Stomach (tissue), 19 donors: ENCODE measurements at places on chromosomes 12 and 14. TPM values are rescaled to one million over a fixed set of nuclear protein-coding genes. Genes with fewer than 3 reads are reported as not detected.

OR6C2 gene
- not detected for total RNA-seq

CCDC177 gene
- total RNA-seq = 0.18 TPM

HSPA2 gene
- total RNA-seq = 21.9 TPM

OR4Q3 gene
- total RNA-seq = not detected

TAS2R20 gene
- 4.9 TPM for total RNA-seq

DIABLO gene
- 62.2 TPM for total RNA-seq

DNA sequence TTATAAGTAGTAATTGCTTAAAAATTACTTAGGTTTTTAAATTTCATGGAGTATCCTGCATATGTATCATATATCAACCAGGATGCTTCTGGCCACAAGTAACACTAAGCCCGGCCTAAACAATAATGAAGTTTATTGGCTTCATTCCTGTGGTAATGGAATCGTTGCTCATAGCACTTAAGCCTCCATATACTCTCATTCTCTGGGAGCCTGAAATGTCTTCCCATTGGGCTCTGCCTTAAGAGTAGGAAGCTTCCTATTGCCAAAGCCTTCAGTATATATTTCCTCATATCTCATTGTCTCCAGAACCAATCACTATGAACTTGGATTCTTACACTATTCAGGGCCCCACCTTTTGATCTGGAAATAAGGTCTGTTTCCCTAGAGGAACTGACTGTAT is 83.8 kb upstream of the DNM1L start:
- no peak overlapping the region for H3K4me3 ChIP-seq
- no peaks in the 10 kb centered on the region for H3K27me3 ChIP-seq
- no peaks in the 10 kb centered on the region for H3K4me1 ChIP-seq
- H3K27ac ChIP-seq = no peak overlapping the region
- DNase-seq = no peak

GRCh38 chr12:9721394-9722092 is 11.4 kb downstream of the CLECL1 start:
- H3K27me3 ChIP-seq = no peaks in the 10 kb centered on the region
- H3K4me1 ChIP-seq = peaks cover 17% of the 10 kb centered on the region
- H3K27ac ChIP-seq = no peak overlapping the region
- no peaks in the 10 kb centered on the region for H3K36me3 ChIP-seq
- DNase-seq = no peak

GRCh38 chr14:99564926-99565259 is 39.1 kb downstream of the CCDC85C start:
- peak overlapping the region; percentile 79 for H3K27ac ChIP-seq
- no peak for DNase-seq
- H3K4me1 ChIP-seq = peaks cover 89% of the 10 kb centered on the region
- no peak overlapping the region for H3K4me3 ChIP-seq

DNA sequence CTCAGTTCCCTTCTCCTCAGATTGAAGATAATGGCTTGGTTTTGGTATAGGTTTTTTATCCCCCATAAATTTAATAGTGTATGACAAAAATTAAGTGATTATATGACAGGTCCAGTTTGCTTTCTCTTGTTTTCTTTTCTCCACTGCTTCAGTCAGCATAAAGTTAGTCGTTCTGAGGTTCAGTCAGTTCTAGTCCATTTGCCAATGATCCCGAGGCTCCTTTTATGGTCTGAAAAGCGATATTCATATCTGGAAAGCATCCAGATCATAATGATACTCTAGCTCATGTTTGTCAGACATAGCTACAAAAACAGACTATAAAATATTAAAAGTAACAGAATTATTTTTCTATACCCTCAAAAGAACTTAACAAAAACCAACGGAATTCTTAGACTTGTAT is 67.1 kb upstream of the SLC38A4 start:
- H3K4me3 ChIP-seq = no peak overlapping the region
- no peaks in the 10 kb centered on the region for H3K36me3 ChIP-seq
- peak; percentile 20 for DNase-seq

GRCh38 chr12:64627771-64628170 is 17.5 kb downstream of the RASSF3 start:
- no peak overlapping the region for H3K27ac ChIP-seq
- H3K27me3 ChIP-seq = no peaks in the 10 kb centered on the region
- peaks cover 38% of the 10 kb centered on the region for H3K4me1 ChIP-seq
- no peaks in the 10 kb centered on the region for H3K36me3 ChIP-seq

DNA sequence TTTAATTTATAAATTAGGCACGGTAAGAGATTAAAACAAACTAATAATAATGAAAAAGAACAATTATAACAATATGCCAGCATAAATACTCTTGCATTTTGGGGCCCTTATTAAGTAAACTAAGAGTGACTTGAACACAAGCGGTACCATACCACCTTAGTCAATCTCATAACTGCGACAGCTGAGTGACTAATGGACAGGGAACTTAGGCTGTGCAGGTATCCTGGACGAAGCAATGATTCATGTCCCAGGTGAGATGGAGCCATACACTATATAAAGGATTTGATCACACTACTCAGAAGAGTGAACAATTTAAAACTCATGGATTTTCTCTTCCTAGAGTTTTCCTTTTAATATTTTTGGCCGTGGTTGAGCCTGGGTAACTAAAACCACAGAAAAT is 4.3 kb downstream of the KLRC4 start:
- H3K4me1 ChIP-seq = no peaks in the 10 kb centered on the region
- no peak overlapping the region for H3K27ac ChIP-seq
- no peaks in the 10 kb centered on the region for H3K36me3 ChIP-seq
- no peak for DNase-seq
- H3K4me3 ChIP-seq = no peak overlapping the region

DNA sequence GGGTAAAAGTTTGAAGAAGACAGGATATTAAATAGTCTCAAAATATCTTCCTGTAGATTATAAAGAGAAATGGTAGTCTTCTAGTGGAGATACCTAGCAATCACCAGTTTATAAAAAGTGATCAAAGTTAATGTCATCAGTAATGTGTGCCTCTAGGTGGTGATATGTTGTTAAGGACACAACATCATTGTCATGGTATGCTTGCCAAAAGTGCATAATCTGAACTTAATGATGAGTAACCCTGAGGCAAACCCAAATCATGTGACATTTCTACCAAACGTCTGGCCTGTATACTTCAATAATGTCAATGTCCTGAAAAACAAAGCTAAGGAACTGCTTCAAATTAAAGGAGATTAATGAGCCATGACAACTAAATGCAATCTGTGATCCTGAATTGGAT is 214.7 kb downstream of the PHLDA1 start:
- no peaks in the 10 kb centered on the region for H3K27me3 ChIP-seq
- no peak overlapping the region for H3K27ac ChIP-seq
- no peaks in the 10 kb centered on the region for H3K36me3 ChIP-seq
- no peak overlapping the region for H3K4me3 ChIP-seq
- no peak for DNase-seq

DNA sequence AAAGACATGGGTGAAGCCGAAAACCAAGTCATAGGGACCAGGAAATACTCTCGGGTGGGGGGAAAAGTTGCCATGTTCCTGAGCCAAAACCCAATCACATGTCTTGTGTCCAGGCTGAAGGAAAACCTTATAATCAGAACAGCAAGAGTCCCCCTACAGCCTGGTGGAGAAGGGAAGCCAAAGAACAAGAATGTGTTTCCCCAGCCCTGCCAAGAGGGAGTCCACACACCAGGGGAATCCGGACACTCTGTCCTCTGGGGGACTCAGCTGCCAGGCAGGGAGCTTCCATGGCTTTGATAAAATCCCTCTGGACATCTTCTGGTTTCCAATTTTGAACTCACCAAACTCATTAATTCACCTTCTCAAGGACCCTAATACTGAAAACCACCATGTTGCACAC is 273.0 kb downstream of the FOXN3 start:
- H3K27me3 ChIP-seq = no peaks in the 10 kb centered on the region
- no peak for DNase-seq
- no peaks in the 10 kb centered on the region for H3K36me3 ChIP-seq
- H3K27ac ChIP-seq = no peak overlapping the region
- H3K4me1 ChIP-seq = peaks cover 8% of the 10 kb centered on the region

DNA sequence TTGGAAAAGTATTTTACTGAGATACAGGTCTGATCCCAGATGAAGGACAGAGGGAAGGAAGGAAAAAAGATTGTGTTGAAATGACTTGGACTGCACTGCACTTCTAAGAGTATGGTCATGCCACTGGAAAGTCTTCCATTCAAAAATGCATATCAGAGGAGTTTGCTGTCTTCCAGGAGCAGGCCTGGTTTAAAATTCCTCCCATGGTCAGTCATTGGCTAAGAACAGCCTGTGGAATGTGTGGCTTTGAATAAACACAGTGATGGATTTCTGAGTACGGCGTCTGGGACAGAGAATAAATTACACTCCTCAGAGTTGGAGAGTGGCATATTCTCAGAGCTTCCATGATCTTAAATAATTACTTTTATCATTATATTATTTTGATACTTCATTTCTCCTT is 245.8 kb upstream of the PDZRN4 start:
- no peak overlapping the region for H3K4me3 ChIP-seq
- H3K27ac ChIP-seq = no peak overlapping the region
- no peaks in the 10 kb centered on the region for H3K27me3 ChIP-seq
- H3K4me1 ChIP-seq = no peaks in the 10 kb centered on the region
- DNase-seq = no peak
- H3K36me3 ChIP-seq = no peaks in the 10 kb centered on the region

- H3K36me3 ChIP-seq = no peaks in the 10 kb centered on the region
- no peaks in the 10 kb centered on the region for H3K27me3 ChIP-seq
- H3K27ac ChIP-seq = no peak overlapping the region
- H3K4me3 ChIP-seq = no peak overlapping the region
- H3K4me1 ChIP-seq = no peaks in the 10 kb centered on the region
Observed at GRCh38 chr12:23028158-23028802, 403.3 kb downstream of the ETNK1 start.

GRCh38 chr12:48777501-48778400 is 11.1 kb downstream of the ADCY6 start:
- no peak overlapping the region for H3K27ac ChIP-seq
- H3K36me3 ChIP-seq = peaks cover 62% of the 10 kb centered on the region
- no peak overlapping the region for H3K4me3 ChIP-seq
- H3K4me1 ChIP-seq = peaks cover 38% of the 10 kb centered on the region
- H3K27me3 ChIP-seq = no peaks in the 10 kb centered on the region
- no peak for DNase-seq

DNA sequence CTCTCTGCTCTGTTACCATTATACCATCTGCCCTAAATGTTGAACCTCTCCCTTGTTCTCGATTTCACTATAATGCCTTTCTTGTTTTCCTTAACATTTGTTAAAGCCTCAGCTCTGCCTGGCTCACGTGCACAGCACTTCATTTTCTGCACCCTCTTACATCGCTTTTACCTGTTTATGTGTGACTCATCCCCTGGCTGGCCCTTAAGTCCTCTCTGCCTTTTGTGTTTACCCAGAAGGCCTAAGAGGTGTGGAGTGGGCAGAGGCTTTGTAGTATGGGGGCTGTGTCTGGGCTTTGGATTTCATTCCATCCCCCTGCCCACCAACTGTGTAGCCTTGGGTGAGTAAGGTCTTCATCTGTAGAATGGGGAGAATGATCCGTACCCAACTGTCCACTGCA is 36.5 kb downstream of the UBE3B start:
- no peak overlapping the region for H3K4me3 ChIP-seq
- no peaks in the 10 kb centered on the region for H3K4me1 ChIP-seq
- no peak for DNase-seq
- H3K27ac ChIP-seq = no peak overlapping the region
- H3K27me3 ChIP-seq = no peaks in the 10 kb centered on the region

DNA sequence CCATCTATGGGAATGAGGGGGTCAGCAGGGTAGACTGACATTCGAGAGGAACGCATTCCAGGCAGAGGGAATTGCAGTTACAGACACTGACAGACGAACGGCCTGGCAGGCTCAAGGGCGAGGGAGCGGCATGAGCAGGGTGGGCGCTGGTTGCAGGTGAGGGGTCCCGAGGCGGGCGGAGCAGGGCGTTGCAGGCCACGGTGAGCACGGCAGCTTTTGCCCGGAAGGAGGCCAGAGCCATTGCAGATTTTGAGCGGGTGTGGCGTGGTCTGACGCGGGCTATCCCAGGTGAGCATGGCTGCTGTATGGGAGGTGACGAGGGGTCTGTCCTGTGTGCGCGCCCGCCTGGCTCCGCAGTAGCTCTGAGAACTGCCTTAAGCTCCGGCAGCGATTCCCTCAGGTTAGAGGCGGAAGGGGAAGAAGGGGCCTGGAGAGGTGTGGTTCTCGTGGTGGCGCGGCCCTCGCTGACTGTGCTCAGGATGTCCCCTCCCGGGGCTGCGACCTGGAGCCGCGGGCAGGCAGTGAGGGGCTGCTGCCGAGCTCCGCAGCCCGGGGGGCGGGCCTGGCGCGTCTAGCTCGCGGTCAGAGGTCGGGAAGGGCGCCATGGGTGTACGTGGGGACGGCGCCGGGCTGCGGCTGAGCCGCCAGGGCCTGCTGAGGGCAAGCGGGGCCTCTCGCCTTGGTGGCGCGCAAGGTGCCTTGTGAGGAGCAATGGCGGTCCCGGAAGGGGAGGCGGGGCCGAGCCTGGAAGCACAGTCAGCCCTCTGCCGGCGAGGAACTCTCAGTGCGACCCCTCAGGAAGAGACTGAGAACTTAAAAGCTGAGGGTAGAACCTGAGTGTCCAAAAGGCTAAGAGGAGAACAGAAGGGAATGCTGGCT is 177.1 kb downstream of the CACNA1C start:
- peaks cover 8% of the 10 kb centered on the region for H3K27me3 ChIP-seq
- no peaks in the 10 kb centered on the region for H3K4me1 ChIP-seq
- no peak overlapping the region for H3K27ac ChIP-seq
- DNase-seq = peak; percentile 56
- no peaks in the 10 kb centered on the region for H3K36me3 ChIP-seq
- no peak overlapping the region for H3K4me3 ChIP-seq

DNA sequence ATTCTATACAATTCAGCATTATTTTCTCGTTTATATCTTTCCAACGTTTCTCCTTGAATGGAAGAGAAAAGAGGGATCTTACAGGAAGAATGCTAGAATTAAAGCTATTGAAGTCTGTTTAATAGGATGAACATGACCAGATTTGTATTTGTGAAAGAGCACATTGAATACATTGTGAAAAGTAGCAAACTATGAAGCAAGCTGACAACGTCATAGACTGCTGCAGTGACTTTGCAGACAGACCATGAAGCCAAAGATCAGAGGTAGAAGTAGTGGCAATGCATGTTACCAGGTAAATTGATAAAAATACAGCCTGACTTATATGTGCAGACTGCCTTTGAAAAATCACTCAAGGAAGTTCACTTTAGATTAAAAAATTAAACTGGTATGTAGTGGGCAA is 146.1 kb downstream of the RASSF9 start:
- H3K27me3 ChIP-seq = no peaks in the 10 kb centered on the region
- DNase-seq = no peak

DNA sequence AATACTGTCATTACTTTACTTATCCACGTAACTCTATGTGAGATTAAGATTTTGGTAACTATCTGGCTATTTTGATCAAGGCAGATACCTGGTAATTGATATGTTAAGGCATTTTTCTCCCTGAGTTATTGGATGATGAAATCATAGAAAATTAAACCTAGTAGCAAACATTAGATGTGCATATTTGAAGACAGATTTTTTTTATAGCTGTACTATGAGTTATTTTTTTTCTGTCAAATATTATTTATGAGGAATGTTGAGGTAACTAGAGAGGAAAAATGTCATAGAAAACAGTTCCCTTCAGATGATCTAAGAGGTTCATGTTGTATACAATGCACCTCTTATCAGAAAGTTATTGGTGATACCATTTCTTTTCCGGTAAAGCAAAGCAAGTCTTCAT is 64.9 kb upstream of the SLC38A2 start:
- H3K36me3 ChIP-seq = no peaks in the 10 kb centered on the region
- no peak overlapping the region for H3K27ac ChIP-seq
- H3K4me3 ChIP-seq = no peak overlapping the region
